ENCODE measurements at places on chromosomes 11 and 22.

DNA sequence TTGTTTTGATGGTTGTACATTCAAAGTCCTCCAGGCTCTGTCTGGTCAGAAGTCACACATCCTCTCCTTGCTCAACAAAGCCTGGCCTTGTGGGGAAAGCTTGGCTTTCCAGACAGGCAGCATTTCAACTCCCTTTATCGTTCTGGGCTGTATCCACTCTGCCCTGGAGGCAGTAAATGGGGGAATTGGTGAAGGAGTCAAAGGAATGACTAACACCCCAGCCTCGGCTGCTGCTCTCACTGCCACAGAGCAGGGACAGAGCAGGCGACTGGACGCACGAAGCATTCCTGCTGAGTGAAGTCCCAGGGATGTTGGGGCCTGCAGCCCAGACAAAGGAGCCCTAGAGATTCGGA is 52.8 kb downstream of the WNT11 start:
- no peak for DNase-seq

DNA sequence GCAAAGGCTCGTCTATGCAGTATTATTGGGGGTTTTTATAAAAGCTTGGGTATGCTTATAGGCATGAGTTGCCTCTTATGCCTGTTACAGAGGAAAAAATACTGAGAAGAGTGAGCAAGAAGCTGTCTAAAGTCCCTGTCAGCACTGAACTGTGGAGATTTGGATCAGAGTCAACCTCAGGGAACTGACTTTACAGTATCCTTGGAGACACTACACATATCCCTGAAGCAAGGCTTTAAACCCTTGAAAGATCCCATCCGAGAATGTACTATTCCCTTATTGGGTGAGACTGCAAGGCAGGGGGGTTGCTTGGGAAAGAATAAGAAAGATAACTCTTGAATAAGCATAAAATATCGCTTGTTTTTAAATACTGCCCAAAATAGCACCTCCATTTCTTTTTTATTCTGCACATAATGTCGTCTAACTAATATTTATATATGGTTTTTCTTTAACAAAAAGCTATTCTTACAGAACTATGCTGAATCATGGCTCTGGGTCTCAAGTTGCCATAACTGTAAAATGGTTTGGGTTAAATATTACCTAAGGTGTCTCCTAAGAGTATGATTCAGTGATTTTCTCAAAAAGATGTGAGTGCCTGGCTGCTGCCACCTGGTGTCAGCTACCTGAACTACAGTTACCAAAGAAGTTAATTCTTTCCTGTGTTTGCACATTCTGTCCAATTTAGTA is 1062.8 kb downstream of the DLG2 start:
- DNase-seq: no peak

DNA sequence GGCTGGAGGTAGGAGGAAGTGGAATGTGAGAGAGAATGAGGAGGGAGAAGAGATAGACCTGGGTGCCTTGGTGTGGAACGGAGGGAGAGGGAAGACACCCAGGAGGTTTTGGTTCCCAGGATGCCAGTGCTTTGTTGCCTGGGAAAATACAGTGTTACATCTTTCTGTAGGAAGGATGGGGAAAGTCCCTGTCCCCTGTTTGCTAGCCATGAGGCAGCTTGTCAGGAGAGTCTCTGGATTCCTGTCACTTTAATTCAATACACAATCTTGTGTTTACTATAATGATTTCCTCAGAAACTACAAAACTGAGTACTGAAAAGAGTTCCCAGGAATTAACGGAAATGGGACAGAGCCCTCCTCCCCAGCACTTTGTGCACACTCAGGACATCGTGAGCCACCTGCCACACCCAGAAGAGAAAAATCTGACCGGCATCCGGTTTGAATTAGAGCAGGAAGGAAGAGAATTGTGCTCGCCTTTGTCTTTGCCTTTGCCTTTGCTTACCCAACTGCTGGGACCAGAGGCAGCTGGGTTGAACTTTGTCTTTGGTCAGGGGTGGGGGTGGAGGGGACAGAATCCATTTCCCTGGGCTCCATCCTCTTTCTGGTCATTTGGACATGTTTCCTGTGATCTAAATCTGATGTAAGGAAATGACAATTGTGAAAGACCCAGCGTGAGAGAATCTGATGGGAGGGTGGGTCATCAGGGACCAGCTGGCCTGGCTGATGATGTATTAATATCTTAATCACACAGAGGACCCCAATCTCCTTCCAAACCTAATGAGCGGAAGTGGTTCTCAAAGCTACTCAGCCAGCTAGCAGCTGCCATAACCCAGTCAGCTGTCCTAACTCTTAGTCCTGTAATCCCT is 1.3 kb upstream of the LIMK2 start:
- DNase-seq: no peak

DNA sequence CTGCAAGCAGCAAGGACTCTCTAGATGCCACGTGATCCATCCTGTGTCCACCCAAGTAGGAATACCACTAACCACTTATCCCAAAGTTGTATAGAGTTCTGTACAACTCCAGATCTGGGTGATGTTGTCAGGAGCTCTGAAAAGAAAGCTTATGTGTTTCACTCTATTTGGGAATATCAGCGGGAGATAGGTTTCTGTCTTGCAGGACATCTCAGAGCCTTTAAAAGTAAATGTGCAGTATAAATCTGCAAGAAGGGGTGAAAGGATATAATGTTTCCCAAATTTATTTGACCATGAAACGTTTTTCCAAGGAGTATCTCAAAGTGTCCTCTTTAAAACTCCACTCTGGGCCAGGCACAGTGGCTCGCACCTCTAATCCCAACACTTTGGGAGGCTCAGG is 13.9 kb downstream of the IRAG1 start:
- no peak for DNase-seq

DNA sequence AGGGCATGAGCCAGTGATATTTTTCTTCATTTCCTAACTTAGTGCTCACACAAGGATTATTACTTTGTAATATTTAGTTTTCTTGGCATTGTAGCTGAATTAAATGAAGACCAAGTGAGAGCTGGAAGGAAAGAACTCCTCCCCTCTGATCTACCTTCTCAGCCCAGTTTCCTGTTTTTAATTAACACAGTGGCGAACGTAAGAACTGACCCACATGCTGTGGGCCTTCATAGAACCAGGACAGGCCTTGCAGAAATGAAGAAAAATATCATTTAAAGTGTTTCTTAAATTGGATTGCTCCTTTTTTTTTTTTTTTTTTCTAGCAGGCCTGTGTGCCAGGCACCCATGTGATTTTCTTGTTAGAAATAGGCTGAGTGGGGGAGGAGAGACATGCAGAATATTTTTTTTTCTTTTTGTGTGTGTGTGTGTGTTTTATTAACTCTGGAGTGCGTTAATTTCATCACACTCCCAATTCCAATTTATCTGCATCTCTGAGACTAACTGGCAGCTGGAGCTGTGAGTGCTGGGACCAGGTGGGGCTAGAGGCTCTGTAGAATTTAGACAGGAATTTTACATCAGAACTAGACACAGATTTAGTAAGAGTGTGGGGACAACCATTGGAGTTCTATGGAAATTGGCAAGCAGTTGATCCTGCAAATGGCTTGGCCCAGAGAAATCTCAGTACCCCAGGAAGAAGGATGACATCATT is 320.5 kb downstream of the DDX10 start:
- DNase-seq: no peak

GRCh38 chr22:30005213-30005857 is 74.9 kb upstream of the HORMAD2 start:
- peak; percentile 35 for DNase-seq

DNA sequence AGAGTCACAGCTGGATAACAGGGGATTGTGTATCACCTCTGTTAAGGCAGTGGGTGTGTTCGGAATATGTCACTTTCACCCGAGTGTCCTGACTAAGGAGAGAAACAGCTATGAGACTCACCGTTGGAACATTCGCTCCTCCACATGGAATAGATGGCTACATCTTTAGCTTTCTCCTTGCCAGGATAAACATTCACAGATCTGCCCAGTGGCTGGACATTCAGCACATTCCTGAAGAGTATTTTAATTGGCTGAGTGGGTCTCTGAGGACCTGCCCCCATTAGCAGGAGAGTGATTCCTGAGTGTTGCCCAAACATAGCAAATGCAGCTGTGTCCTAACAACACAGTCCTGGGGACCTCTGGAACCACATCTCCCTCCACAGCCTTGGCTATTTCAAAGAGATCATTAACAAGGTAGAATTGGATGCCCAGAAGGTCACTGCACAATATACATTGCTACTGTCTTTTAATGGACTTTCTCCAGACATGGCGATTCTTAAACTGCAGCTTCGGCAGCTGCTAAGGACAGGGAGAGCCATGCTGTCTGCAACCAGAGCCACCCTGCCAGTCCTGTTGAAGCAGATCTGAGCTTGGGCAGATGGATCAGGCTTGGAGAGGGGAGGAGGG is 435.0 kb upstream of the CADM1 start:
- DNase-seq: no peak

GRCh38 chr11:130839981-130840666 is 76.2 kb downstream of the SNX19 start:
- DNase-seq: no peak

- no peak for DNase-seq
These were observed 31.2 kb upstream of the SMIM35 start for GRCh38 chr11:118117790-118118601.

DNA sequence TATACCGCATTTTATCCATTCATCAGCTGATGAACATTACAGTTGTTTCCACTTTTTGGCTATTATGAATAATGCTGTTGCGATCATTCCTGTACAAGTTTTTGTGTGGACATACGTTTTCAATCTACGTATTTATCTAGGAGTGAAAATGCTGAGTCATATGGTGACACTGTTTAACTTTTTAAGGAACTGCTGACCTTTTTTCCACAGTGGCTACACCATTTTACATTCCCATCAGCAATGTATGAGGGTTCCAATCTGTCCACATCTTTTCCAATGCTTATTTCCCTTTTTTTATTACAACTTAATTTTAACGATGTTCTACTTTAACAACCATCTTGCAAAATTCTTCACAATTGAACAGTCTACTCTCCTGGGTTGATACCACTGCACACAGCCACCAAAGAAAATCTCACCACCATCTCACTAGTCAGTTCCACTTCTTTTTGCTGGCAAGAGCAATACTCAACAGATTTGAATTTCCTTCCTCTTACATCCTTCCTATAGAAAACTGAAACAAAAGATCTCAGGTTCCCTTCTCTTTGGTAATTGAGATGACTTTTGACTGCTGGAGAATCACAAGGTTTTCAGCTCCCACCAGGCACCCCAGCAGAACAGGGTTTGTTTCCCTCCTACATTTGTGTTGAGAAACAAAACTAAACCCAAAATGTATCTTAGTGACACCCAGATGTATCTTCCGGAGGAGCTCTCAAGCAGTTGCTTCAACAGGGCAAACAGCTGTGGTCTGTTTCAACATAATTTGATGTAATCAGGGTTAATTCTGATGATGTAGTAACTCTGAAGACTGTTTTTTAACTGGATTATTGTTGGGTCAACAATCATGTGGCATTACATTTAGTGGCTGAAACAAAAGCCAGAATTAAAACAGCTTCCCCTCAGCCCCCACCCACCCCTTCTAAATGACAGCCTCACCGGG is 7.0 kb upstream of the GAB2 start:
- no peak for DNase-seq

DNA sequence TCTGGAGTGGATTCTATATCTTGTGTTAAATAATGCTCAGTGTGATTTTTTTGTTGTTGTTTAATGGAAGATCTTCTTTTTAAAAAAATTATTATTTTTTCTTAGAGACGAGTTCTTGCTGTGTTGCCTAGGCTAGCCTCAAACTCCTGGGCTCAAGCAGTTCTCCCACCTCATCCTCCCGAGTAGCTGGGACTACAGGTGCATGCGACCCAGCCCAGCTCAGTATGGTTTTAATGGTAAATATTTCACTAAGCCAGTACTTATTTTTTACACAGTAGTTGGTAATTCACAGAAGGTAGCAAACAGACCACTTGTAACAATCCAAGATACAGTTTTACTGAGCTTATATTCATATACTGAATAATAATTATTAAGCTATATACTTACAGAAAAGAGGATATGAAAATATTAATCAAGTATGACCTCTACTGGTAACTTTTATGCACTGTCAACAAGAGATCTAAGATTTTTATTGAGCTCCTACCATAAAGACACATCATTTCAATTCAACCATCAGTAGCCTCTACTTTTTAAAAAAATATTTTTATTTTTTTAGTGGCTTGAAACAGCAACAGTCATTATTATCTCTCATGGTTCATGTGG is 6.1 kb upstream of the CD59 start:
- DNase-seq: no peak

- DNase-seq: no peak
These were observed 5.5 kb downstream of the ZC3H12C start for GRCh38 chr11:110098645-110099044.

DNA sequence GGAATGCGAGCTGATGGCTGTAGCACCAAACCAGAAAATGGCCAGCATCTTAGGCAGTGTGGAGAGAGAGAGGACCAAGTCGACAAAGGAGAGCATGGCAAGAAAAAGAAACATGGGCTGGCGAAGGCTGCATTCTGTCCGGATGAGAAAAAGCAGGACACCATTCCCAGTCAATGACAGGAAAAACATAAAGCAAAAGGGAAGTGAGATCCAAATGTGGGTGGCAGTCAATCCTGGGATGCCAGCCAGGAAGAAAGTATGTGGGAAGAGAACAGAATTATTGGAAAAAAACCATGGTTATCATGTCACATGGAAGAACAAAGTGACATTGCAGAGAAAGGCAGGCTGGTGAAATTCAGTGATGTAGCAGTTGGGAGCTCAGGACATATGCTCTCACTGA is 36.9 kb upstream of the OR56A1 start:
- DNase-seq: no peak

DNA sequence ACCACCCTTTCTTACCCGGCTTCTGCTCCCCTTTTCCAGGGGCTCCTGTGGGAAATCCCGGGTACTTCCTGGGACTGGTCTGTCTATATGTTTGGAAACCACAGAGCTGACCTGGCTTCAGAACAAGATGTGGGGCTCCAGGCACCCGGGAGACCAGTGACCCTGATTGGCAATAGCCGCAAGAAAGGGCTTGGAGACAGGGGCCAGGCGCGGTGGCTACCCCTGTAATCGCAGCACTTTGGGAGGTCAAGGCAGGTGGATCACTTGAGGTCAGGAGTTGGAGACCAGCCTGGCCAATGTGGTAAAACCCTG is 3.2 kb upstream of the NEAT1 start:
- no peak for DNase-seq
